H4 (cell line): ENCODE measurements at places on chromosomes 2 and 18.
A peak's percentile ranks its signal among the peaks of the same experiment; 100 is the strongest.

- no peak for DNase-seq
These were observed 37.1 kb upstream of the FRZB start for GRCh38 chr2:182903566-182903965.

DNA sequence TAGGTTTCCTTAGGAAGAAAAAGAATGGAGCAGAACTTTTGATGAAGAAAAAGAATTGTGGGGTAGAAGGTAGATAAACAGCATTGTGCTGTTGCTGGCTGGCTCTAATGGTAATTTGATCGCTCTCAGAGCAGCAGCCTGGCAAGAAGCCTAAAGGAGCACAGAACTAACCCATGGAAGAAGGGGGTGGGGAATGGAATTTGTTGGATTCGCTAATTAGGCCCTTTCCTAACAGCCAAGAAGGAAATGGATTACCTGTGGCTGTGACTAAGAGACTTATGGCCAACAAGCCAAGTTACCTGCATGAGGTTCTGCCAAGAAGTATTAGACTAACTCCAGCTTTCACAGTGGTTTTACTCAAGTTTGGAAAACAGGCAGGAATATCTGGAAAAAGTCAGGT, 210.6 kb downstream of the IKZF2 start:
- DNase-seq, result peak; percentile 56

- DNase-seq, result no peak
These were observed 111.4 kb downstream of the DCDC2C start for GRCh38 chr2:3814706-3815245.

DNA sequence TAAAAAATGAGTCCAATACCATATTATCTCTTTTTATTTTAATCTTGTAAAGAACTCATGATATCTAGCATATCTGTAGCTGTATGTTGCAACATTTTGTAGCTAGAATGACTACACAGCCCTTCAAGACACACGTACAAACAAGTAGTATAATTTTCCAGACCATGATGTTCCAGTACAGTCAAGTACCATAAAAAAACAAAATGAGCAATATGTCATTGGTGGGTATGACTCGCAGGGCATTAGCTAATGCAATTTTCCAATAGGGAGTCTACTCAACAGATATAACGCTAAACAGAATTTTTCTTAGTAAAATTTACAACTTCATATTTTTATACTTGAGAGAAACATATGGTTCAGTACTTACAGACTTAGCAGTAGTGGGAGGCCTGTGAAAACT, 53.6 kb upstream of the UGP2 start:
- no peak for DNase-seq

DNA sequence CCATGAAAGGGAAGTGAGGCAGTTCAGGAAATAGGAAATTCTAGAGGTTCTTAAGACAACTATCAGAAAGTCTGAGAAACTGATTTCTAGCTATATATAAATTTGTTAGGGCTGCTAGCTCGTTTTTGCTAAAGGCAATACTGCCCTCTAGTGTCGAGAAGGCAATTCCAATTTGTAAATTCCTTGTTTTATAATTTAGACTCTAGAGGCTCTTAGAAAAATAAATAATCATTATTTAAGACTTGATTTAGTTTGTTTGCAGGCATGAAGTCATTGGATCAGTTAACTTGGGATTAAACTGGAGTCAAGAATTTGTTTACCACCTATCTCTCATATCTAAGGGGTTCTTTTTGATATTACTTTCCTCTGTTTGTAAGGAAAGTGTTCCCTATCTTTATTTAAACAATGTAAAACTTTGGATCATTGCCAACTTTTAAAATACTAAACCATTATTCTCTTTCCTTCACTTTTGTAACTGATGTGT, 66.2 kb downstream of the ACVR2A start:
- peak; percentile 56 for DNase-seq

GRCh38 chr2:18552351-18553077, 7.9 kb downstream of the RDH14 start:
- no peak for DNase-seq

- DNase-seq, result no peak
These were observed 364.8 kb downstream of the TNS1 start for GRCh38 chr2:217638031-217638430.

GRCh38 chr18:75287700-75288099, 77.1 kb downstream of the TSHZ1 start:
- no peak for DNase-seq

DNA sequence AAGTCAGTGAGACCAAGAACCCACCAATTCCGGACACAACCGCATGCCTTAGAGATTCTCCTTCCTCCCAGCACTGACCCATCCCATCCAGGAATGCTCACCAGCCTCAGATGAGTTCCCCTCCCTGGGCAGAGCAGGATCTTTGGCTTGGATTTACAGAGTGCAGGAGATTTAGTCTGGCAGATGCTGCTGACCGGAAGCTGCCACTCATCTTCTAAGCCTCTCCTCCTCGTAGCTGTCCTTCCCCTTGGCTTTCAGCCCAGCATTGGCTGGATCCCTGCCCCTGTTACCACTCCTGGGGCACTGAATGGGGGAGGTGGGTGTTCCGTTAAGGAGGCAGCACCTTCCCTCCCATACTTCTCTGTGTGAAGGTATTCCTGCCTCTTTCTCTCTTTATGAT, 53.2 kb downstream of the VWA3B start:
- DNase-seq, result no peak

DNA sequence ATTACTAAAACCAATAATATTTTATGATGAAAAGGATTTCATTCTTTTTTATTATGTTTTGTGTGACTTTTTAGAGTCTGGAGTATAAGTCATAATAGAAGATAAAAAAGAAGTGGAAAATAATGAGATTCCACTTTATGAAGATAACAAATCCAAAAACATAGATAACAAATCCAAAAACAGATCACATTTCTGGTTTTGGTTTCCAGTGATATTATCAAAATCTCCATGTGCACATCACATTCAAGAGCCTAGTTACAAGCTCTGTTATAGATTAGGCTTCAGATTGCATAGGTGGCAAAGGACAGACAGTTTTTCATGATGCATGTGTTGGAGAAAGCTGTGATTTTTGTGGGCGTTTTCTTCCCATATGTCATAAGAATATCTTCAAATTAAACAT, 648.2 kb downstream of the STK39 start:
- no peak for DNase-seq

GRCh38 chr18:36889321-36889720, 60.4 kb downstream of the KIAA1328 start:
- DNase-seq, result no peak

- no peak for DNase-seq
These were observed 22.5 kb upstream of the RAB31 start for GRCh38 chr18:9685615-9685890.

GRCh38 chr2:883803-884748, 66.6 kb upstream of the SNTG2 start:
- DNase-seq, result no peak

DNA sequence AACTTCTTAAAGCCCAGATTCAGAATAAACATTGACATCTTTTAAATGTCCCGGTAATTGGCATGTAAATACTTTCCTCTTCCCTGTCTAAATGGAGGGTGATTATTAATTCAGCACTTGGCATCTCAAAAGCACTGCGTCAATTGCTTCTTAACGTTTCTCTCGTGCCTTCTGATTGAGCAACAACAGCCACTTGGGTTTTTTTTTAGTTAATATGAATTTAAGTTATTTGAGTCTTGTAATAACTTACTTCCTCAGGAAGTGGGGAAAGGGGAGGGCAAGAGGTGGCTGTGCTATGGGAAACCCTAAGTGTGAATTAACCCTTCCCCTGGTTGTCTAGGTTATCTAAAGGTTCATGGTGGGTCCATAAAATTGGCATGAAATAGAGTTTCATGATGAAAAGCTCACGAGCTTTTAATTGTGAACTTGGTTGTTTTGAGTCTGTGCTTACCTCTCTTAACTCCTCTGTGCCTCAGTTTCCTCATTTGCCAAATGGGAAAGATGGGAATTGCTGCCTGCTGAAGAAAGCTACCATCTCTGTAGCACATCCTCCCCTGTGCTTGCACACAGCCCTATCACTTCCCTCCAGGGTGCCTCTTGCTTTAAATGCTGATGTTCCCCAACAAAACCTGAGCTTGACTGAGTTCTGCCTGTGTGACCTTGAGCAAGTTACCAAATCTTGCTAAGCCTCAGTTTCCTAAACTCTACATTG, 126.3 kb upstream of the BCL2L11 start:
- DNase-seq, result no peak

- no peak for DNase-seq
These were observed 10.9 kb downstream of the ALS2 start for GRCh38 chr2:201769666-201770373.

- no peak for DNase-seq
These were observed 61.7 kb downstream of the CERS6 start for GRCh38 chr2:168517816-168518215.

DNA sequence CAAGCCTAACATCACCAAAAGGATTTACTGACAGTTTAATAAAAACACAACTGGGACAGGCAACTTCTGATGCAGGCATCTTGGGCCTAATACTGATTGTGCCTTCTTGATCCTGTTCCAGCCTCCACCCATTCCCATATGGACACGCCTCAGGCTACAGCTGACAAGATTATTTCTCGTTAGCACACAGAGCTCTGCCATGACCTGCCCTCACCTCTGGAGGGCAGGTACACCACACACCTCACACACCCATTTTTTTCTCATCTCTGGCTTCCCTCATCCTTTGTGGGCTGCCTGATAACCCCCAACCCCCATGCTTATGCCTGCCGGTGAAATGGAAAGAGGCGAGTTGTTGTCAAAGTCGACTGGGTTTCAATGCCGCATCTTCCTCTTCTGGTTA, 147.0 kb downstream of the ANTXR1 start:
- no peak for DNase-seq
